ENCODE measurements at places on chromosomes 6 and 20.

DNA sequence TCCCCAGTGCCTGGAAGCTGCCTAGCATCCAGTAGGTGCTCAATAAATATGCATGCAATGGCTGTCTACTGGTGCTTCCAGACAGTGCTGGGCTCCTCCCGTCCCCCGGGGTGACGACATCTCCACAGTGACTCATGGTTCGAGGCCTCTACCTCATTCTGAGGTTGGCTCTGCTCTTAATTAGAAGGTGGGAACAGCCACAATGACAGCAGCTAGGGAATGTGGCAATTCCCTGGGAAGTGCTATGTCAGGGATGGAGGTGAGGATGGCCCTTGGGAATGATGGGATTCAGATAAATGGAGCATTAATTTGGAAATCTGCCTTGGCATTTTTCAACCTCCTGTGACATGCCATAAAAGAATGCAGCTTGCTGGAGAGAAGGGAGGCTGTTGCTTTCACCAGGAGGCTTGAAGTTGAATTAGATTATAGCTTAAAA lies 43.5 kb upstream of the NFATC2 start:
- DNase-seq = no peak

- no peak for DNase-seq
Observed at GRCh38 chr6:154791556-154792317, 58.5 kb downstream of the SCAF8 start.

DNA sequence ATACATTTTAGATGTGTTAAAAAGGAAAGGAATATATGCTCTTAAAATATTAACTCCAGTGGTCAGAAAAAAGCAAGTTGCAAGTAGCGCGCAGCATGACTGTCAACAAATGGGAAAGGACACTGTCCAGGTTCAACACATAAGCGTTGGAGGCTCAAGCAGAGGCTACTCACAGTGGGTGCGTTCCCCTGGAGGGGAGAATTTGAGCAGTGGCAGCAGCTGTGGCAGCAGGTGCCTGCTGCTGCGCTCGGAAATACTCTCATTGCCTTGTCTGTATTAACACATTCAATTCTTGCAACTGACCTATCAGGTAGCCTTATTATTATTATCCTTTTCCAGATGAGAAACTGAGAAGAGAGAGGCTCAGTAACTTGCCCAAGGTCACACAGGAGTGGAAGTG lies 21.9 kb upstream of the CCN6 start:
- no peak for DNase-seq

DNA sequence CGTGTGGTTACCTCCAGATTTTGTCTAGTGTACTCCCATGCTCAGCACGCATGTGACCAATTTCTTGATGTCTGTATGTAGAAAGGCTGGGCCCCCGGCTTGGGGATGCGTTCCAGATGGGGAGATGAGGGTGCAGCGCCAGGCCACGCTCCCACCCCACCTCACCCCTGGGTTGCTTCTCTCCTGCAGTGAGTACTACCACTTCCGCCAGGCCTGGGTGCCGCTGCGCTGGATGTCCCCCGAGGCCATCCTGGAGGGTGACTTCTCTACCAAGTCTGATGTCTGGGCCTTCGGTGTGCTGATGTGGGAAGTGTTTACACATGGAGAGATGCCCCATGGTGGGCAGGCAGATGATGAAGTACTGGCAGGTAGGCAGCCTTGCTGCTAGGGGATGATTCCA lies 11.5 kb upstream of the SRF start:
- DNase-seq = no peak

DNA sequence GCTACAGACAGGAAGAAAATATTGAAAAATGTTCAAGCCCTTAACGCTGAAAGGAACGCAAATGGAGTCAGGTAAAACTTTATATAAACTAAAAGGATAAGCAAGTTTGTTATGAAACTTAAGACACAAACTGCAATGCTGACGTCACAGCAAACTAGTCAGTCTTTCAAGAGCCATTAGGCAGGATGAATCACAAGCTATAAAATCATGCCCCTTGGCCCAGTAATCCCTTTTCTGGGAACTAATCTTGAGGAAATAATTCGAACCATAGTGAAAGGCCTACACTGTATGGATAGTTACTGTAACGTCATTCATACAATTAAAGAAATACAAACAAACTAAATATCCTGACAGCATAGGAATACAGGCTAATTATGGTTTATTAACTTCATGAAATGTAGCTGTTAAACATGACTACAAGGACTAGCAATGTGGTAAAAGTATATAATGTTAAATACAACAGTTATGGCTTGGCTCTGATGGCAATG lies 42.7 kb upstream of the HINT3 start:
- DNase-seq = no peak

- DNase-seq = no peak
Observed at GRCh38 chr6:4472969-4473642, 303.1 kb upstream of the CDYL start.

GRCh38 chr6:110067837-110068591 lies 89.9 kb downstream of the GPR6 start:
- DNase-seq = no peak

DNA sequence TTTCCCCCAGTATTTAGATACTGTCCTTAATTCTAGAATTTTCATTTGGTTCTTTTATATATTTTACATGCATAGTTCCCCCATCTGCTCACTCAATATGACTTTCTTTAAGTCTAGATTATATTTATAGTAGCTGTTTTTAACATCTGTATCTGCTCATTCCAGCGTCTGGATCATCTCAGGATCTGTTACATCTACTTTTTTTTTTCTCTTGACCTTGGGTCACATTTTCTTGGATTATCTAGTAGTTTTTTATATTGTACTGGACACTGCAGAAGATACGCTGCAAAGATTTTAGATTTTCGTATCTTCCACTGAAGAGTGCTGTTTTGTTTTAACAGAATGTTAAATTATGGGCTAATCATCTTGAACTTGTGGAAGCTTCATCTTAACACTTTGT lies 20.7 kb downstream of the RAB22A start:
- no peak for DNase-seq

GRCh38 chr6:150931405-150931804 lies 65.9 kb downstream of the MTHFD1L start:
- no peak for DNase-seq

- DNase-seq = peak; percentile 47
Observed at GRCh38 chr6:90175627-90176538, 120.8 kb downstream of the BACH2 start.

Measured in CD4-positive, alpha-beta T cell treated with Interferon alpha-2 for 1 hour (primary cell).